GM10248 (cell line): ENCODE measurements at places on chromosomes 4 and X.

DNA sequence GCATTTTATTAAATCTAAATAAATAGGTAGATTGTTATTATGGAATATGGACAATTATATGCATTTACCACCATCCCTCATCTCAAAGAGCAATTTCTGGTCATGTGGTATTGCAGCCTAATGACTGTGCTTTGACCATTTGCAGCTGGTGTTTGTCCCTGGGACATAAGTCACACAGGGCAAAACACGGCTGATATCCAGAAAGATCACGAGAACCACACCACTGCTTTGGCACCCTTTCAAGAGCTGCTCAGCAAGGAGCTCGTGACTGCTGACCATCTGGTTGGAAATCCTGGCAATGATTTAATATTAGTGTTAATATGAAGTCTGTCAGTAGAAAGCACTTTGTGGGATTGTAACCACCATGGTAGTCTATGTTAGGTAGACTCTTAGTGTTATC, 545.0 kb downstream of the GBA3 start:
- no peak for DNase-seq

- DNase-seq = peak; percentile 31
These were observed 1.5 kb downstream of the KLF8 start for GRCh38 chrX:56233682-56234081.

GRCh38 chr4:77367638-77368037, 210.6 kb downstream of the CCNG2 start:
- DNase-seq = no peak

- no peak for DNase-seq
These were observed 620 bp downstream of the IL9R start for GRCh38 chrX:155998116-155998515.

- no peak for DNase-seq
These were observed 694.5 kb upstream of the SLIT2 start for GRCh38 chr4:19557161-19557560.

DNA sequence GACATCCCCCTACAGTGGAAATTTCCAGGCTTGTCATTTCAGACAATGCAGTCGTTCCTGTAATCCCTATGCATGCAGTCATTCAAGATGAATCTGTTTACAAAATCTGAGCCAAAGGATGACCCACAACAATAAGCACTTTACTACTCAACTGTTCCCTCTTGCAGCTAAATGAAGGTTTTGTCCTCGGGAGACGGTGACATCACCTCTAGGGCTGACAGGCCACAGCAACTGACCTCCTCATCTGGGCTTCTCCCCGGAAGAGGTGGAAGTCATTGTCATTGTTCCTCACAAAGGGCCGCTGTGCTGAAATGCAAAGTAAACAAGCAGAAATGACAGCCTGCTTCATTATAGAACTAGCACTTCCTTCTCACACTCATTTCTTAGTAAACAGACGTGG, 29.2 kb downstream of the CLRN2 start:
- no peak for DNase-seq

DNA sequence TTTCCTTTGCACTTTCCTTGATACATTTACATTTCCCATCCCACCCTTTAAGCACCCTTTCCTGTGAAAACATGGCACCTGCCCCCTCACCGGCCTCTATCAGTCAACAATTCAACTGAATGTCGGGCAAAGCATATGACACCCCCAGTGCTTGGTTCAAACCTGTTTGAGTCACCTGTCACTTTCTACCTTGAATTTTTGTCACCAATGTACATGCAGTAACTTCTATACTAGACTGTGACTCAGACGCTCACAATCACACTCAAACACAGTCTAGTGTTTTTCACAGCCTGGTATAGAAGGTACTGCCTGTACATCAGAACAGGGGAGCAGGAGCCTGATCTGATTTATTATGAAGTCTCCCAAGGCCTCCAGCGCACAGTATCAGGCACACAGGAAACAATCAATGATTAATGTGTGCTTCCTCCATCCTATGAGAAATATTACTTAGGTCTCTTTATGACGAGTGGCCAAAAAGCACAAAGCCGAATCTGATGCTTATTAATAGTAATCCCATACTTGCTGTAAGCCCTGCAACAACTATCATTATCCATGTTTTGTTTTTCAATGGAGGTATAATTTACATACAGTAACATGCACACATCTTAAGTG, 49.2 kb upstream of the FAM9C start:
- no peak for DNase-seq

GRCh38 chrX:10393899-10394298, 226.5 kb downstream of the MID1 start:
- DNase-seq = no peak

DNA sequence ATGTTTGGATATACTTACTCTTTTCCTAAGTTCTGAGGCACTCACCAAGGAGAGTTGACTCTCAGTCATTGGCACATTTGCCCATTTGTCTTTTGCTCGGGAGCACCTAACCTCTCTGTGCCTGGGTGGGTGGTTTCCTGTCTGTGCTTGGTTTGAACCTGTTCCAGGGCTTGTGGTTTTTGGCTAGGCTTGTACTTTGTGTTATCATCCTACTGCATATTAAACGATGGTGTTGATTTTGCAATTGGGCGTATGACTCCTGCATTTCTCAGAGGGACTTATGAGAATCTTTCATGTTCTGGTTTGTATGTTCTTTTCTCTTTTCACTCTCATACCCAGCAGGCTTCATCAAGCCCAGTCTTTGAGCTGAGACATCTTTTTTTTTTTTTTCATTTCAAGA, 161.7 kb downstream of the BTC start:
- no peak for DNase-seq

GRCh38 chr4:62644372-62644771, 1444.2 kb downstream of the ADGRL3 start:
- DNase-seq = no peak

GRCh38 chr4:168841000-168841671, 168.9 kb downstream of the CBR4 start:
- DNase-seq = no peak

- no peak for DNase-seq
These were observed 191.9 kb downstream of the FBXW7 start for GRCh38 chr4:152344001-152344400.

DNA sequence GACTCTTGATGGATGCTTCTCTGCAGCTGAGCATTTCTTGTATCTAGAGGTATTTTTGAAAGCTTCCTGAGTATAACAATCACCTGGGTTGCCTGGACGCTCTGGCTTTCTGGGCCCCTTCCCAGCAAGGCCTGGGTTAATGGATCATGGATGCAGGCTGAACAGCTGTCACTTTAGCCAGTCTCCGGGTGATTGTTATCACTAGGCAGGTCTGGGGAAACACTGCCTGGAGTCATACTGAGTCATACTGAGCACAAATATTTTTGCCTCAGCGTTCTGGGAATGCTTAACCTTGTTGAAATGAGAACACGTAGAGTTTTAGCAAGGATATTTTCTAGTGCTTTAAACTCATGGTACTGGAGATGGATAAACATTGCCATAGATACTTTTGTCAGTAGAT, 102.6 kb downstream of the PHEX start:
- no peak for DNase-seq

- DNase-seq = no peak
These were observed 281.3 kb downstream of the PTTG2 start for GRCh38 chr4:38241541-38241940.

- DNase-seq = no peak
These were observed 945.0 kb upstream of the INTU start for GRCh38 chr4:126687655-126688358.

DNA sequence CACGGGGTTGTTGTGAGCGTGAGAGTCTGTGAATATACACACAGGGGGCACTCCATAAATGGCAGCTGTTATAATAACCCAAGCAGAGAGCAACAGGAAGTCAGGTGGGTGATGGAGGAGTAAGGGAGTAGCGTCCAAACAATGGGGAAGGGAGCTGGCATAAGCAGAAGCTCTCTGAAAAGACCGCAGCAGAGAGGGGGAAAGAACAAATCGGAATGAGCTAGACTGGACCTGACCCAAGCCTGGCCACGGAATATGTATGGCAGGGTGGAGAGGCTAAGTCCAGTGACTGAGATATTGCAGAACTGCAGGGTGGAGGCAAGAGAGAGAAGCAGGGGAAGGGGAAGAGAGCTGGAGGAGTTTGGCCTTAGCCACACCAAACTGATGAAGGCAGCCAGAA, 6.5 kb upstream of the GJB1 start:
- DNase-seq = no peak

DNA sequence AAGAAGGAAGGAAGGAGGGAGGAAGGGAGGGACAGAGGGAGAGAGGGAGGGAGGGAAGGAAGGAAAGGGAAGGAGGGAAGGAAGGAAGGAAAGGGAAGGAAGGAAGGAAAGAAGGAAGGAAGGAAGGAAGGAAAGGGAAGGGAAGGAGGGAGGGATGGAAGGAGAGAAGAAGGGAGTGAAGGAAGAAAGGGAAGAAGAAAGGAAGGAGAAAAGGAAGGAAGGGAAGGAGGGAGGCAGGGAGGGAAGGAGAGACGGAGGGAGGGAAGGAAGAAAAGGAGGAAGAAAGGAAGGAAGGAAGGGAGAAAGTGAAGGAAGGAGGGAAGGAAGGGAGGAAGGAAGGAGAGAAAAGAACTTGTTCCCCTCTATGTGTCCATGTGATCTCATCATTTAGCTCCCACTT, 465.0 kb downstream of the KCTD8 start:
- DNase-seq = no peak

GRCh38 chr4:82268826-82269193, 105.0 kb downstream of the HNRNPD start:
- DNase-seq = no peak
